ENCODE measurements at places on chromosomes 2 and 18.

DNA sequence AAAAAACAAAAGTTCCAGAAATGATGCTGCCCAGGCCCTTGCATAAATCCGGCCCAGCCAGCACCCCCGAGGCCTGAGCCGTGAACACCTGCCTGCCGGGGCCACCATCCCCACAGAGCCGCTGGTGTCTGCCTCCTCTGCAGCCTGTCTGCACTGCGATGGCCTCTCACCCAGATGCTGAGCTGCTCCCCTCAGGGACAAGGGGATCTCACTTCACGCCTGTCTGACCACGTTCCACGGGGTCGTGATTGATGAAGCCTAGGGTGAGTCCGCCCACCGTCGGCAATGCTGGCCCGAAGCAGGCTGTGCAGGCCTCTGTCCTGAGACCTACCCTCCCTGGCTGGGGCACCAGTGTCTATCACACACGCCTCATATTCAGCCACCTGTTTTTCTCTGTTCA lies 444.2 kb downstream of the EIPR1 start:
- no peak for DNase-seq

DNA sequence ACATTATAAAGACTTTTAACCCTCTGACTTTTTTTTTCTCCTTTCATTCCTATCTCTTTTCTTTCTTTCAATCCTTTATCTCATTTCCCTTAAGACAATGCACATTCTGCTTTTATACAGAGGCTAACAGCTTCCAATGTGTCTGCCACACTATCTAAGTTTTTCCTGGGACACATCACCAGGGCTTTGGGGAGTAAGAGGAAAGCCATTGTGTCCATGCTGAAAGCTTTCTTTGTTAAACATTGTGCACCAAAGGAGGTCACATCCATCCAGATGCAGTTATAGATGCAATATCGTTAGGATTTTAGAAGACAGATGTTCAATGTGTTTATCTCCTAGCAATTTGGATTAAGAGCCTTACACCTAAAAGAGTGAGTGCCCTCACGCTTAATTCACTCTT lies 534.1 kb downstream of the CNTNAP5 start:
- no peak for DNase-seq

DNA sequence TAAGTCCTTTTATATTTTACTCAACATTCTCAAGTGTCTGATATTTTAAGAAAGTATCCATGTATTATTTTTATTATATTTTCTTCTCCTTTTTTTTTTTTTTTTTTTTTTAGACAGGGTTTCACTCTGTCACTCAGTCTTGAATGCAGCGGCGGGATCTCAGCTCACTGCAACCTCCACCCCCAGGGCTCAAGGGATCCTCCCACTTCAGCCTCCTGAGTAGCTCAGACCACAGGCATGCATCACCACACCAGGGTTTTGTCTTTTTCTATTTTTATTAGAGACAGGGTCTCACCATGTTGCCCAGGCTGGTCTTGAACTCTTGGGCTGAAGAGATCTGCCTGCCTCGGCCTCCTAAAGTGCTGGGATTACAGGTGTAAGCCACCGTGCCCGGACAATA lies 212.1 kb downstream of the TCF4 start:
- DNase-seq = no peak

- DNase-seq = no peak
These were observed 6.5 kb upstream of the LGALSL start for GRCh38 chr2:64447317-64448040.

DNA sequence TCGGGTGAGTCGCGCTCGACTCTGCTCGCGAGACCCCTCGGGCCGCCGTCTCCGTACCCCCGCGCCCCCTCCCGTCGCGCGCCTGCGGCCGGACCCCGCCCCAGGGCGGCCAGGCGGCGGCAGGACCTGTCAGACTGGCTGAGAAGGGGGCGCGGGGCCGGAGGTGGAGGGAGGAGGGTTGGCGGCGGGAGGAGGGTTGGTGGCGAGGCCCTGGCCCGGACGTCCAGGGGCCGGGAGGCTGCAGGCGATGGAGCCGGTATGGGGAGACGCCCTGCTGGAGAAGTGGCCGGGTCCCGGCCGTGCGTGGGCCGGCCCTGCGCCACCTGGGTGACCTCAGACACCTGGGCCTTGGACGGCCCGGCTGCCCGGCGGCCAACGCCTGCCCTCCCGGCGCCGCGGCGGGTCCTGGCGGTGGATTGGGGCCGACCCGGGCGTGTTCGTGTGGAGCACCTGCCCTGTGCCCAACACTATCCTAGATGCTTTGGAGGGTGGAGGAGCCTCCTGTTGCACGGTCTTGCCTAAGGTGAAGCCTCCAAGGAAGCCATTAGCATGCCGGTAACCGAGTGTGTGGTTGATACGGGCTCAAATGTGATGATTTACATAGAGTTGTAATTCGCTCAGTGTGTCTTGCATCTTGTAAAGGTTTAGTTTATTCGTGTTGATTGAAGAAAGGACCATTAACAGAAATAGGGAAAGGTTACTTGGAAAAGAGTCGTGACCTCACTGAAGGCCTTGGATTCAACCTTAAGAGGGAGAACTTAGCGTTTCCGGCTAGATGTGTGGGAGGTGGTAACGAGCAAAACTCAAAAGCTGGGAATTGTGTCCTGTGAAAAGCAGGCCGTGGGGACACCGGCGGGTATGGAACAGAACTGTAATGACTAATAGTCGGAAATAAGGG lies 550 bp downstream of the MYL12B start:
- no peak for DNase-seq

GRCh38 chr2:4628998-4629501 lies 925.7 kb downstream of the DCDC2C start:
- no peak for DNase-seq

DNA sequence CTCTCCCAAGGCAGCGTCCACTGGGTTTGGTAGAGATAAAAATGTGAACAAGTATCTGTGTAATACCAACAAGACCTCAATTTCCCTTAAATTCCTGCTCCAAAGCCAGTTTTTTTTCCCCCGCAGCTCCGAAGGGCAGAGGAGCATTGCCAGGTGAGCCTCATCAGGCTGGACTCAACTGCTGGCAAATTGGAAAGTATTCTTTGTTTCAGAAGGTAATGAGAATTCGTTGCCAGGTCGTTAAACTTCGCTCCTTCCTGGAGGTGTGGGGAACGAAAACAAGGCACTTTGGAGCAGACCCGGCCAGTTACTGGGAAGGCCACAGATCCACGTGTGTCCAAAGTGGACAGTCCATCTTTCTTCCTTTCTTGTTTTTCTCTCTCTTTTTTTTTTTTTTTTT lies 30.4 kb upstream of the ASB18 start:
- DNase-seq = no peak

DNA sequence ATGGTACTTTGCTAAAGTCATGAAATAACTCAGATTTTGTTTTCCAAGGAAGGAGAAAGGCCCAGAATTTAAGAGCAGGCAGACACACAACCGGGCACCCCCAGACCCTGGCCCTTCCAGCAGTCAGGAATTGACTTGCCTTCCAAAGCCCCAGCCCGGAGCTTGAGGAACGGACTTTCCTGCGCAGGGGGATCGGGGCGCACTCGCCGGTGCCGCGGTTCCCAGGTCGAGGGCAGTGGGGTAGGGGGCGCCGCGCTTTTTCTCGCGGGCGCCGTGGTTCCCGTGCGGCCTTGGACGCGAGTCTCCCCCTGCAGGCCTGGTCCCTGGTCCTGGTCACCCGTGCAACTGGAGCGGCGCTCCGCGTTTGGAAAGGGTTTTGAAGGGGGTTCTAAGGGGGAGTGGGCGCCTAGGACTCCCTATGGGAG lies 1.2 kb downstream of the ZNF236 start:
- no peak for DNase-seq

- no peak for DNase-seq
These were observed 79.2 kb upstream of the ST8SIA3 start for GRCh38 chr18:57273194-57273593.

DNA sequence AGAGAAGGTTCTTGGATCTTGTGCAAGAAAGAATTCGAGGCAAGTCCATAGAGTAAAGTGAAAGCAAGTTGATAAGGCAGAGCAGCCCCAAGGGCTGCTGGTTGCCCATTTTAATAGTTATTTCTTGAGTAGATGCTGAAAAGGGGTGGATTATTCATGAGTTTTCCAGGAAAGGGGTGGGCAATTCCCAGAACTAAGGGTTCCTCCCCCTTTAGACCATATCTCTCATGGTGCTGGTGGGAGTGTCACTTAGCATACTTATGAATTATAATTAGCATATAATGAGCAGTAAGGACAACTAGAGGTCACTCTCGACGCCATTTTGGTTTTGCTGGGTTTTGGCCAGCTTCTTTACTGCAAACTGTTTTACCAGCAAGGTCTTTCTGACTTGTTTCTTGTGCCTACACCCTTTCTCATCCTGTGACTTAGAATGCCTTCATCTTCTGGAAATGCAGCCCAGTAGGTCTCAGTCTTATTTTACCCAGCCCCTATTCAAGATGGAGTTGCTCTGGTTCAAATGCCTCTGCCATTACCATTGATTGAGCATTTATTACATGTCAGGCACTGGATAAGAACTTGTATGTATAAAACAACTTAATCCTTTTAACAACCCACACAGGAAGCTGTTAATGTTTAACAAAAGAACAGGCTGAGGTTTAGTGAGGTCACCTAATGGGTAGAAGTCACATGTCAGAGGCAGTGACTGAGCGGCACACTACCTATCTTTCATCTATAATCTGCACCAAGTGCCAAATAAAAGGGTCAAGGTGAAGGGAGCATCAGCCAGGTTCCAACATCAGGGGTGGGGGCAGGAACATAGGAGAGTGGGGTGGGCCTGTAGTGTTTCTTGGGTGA lies 250.9 kb downstream of the ICOS start:
- DNase-seq = no peak

DNA sequence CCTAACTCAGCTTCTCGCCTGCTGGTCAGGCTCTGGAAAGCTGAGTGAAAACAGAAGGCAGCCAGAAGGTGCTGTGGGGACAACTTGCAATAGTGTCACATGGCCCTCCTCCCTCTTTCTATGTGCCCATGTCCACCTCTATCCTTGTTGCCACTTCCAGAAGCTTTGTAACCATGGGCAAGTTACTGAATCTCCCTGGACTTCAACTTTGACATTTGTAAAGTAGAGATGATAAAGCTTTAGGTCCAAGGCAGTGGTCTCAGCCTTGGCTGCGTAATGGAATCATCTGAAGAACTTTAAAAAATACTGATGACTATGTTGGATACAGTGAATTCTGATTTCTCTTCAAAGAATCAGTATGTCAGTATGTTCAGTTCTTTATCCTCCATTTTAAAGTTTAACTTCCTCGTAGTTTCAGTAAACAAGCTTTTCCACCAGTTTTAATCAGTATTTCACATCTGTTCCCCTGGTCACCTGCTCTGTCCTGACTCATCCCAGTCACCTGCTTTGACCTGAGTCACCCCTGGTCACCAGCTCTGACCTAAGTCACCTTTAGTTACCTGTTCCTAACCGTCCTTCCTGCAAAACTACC lies 245.2 kb upstream of the STON1 start:
- no peak for DNase-seq

- DNase-seq = no peak
These were observed 79.1 kb upstream of the KLHL14 start for GRCh38 chr18:32851936-32852335.

DNA sequence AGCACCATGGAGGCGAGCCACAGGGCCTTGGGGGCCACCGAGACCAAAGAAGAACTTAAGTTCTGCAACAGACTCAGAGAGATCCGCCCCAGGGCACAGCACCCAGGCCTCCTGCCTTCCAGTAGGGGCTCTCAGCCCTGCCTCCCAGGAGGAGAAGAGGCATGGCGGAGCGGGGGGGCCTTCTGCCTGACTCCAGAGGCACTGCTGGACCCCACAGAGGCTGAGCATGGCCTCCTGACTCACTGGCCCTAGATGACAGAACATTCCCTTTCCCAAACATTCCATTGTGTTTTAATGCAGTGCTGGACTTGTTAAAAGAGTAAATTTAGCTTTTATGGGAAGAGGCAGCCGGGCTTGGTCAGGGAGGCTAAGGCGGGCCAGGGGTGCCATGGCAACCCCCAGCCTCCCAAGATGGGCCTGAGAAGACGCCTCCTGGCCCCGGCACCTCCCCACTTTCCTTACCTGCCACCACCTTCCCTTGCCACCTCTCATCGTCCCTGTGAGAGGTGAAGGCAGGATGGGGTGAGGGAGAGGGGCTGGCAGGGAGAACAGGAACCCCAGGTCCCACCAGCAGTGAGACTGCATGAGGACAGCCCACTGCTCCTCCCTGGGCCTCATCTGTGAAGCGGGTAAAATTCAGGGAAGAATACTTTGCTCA lies 65.4 kb downstream of the SMAD7 start:
- DNase-seq = no peak

GRCh38 chr2:69299772-69300516 lies 87.1 kb downstream of the GFPT1 start:
- no peak for DNase-seq

GRCh38 chr2:170227507-170227947 lies 49.6 kb downstream of the MYO3B start:
- DNase-seq = no peak

- no peak for DNase-seq
These were observed 117.3 kb downstream of the FEZ2 start for GRCh38 chr2:36480636-36481035.

DNA sequence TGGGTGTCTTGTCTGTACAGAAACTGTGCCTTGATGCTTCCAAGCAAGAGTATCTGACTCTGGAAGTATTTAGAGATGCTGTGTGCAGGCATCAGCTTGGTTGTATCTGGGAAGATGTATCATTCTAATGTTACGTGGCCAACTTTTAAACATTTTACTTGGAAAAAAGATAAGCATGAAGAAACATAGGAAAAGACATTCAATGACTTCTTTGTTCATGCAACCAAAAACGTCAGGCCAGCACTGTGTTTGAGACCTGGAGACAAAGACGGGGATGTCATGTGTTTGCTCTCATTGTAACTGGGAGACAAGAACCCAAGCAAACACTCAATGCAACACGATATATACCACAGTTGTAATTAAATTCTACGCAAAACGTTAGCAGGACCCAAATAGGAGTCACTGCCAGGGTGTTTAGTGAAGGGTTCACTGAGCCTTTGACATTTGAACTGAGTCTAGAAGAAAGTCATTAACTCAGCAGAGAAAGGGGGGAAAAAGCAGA lies 8.9 kb upstream of the SESTD1 start:
- no peak for DNase-seq

- no peak for DNase-seq
These were observed 198.0 kb downstream of the NBAS start for GRCh38 chr2:15363142-15363541.

- DNase-seq = no peak
These were observed 34.8 kb downstream of the ATOH8 start for GRCh38 chr2:85788603-85789002.

DNA sequence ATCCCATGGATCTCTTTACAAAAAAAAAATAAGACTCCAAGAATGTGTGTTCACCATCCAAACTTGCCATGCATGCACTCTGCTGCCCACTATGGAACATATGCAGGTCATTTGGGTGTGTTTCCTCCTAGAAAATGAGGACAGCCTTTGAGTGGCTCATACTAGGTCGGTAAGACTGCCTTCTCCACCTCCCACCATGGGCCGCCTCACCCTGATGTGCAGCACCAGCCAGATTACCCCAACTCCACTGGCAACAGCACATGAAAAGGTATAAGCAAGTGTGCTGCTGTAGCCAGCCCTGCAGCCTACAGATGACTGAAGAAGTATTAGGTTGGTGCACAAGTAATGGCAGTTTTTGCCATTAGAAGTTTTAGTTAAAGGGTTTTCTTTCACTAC lies 214.2 kb downstream of the ATAD2B start:
- DNase-seq = no peak

All from stimulated activated CD8-positive, alpha-beta memory T cell treated with anti-CD3 and anti-CD28 coated beads, Interleukin-7, amount 100 ng/mL, for 48 hours (primary cell).